ENCODE measurements at places on chromosomes 13 and 19. TPM values are rescaled to one million over a fixed set of nuclear protein-coding genes. Genes with fewer than 3 reads are reported as not detected.

Gene PPP1R13L
- total RNA-seq: 8.8 TPM

Gene SLITRK6
- 7.7 TPM for total RNA-seq

Gene PIBF1
- 16.3 TPM for total RNA-seq

Gene ZNF221
- total RNA-seq: 11.6 TPM

Gene KIR2DL1
- total RNA-seq: not detected

Gene NTF4
- total RNA-seq: 5.4 TPM

Gene TRMT1
- 28.3 TPM for total RNA-seq

Gene GPC5
- 3.6 TPM for total RNA-seq

Gene KLHL1
- total RNA-seq: 0.88 TPM

Gene OSCAR
- total RNA-seq: 1.3 TPM

Gene ZNF844
- 27.0 TPM for total RNA-seq

Gene KL
- total RNA-seq: 44.2 TPM

Gene TNFSF11
- total RNA-seq: 0.12 TPM

Gene PSG4
- total RNA-seq: not detected

Gene FREM2
- 69.3 TPM for total RNA-seq

Gene WASF3
- total RNA-seq: 22.5 TPM

Gene MYPOP
- total RNA-seq: 3.8 TPM

Gene PDS5B
- 79.7 TPM for total RNA-seq

Gene DGKH
- 15.5 TPM for total RNA-seq

Measured in metanephros (tissue), 2 donors.